Stimulated activated CD8-positive, alpha-beta memory T cell treated with anti-CD3 and anti-CD28 coated beads, Interleukin-15, amount 100 ng/mL, for 48 hours (primary cell): ENCODE measurements at places on chromosomes 4 and X.

DNA sequence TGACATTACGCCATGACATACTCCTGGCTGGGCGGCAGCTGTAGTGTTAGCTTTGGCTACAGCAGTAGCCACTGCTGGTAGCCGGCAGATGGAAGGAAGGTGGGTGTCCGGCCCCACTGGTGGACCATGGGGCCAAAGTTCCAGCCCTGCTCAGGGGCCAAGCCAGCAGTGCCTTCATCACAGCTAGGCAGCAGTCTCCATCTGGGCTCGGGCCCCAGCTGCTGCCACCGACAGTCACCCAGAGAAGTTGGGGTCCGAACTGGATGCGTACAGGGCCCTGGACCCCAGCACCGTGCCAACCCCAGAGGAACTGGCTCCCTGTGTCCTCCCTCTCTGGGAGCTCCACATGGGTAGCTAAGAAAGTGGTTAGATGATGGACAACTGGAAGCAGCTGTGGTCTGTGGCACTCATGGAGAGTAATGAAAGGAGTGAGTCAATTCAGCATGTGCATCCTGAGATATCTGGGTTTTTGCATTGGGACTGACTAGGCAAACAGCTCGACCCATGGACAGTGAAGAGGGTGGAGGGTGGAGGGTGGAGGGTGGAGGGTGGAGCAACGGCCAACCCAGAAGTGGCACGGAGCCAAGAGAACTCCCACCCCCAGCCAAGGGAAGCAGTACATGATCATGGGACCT is 366.6 kb upstream of the GRIA3 start:
- no peak for DNase-seq

- DNase-seq, result no peak
These were observed 543.7 kb downstream of the ARAP2 start for GRCh38 chr4:35700663-35701062.

- DNase-seq, result no peak
These were observed 26.7 kb upstream of the GUCY1A1 start for GRCh38 chr4:155639704-155640523.

DNA sequence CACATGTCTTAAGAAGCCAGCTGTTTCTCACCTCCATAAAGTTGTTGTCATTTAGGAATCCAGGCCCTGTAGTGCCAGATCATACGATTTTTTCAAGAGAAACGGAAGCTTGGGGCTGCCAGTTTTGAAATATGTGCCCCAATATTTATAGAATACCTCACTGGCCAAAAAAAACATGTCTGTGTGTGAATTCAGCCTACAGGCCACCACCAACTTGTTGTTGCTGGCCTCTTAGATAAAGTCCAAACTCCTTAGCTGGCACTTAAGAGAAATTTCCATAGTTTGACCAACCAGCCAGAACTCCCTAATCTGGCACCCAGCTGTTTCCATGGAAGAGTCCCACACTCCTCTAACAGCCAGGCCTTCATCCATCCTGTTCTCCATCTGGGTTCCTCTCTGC is 74.1 kb downstream of the WDR19 start:
- DNase-seq, result no peak

GRCh38 chr4:77021614-77022089 is 54.1 kb downstream of the CCNI start:
- DNase-seq, result no peak

GRCh38 chrX:7269991-7270390 is 122.0 kb upstream of the PUDP start:
- no peak for DNase-seq

- no peak for DNase-seq
These were observed 11.2 kb downstream of the LRPAP1 start for GRCh38 chr4:3520796-3521600.
